ENCODE measurements at places on chromosomes 1 and 21. TPM values are rescaled to one million over a fixed set of nuclear protein-coding genes. Genes with fewer than 3 reads are reported as not detected.

DNA sequence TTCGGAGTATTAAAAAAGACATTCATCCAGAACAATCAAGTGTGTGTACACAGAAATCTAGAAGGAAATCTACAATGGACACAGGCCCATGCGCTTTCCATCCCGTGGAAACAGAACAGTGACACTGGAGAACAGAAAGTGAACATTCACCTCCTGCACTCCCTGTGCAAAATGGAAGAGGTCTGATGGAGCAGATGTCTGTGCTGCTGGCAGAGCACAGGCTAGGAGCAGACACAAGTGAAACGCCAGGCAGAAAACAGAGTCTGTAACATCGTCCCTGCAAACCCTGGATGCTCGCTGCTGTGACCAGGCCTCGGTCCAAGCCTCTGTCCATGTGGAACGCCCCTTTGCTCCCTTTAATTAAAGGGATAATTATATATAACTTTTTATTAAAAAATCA, 36.1 kb downstream of the SLC45A1 start:
- DNase-seq: no peak

The PRAMEF4 gene
- total RNA-seq: not detected

DNA sequence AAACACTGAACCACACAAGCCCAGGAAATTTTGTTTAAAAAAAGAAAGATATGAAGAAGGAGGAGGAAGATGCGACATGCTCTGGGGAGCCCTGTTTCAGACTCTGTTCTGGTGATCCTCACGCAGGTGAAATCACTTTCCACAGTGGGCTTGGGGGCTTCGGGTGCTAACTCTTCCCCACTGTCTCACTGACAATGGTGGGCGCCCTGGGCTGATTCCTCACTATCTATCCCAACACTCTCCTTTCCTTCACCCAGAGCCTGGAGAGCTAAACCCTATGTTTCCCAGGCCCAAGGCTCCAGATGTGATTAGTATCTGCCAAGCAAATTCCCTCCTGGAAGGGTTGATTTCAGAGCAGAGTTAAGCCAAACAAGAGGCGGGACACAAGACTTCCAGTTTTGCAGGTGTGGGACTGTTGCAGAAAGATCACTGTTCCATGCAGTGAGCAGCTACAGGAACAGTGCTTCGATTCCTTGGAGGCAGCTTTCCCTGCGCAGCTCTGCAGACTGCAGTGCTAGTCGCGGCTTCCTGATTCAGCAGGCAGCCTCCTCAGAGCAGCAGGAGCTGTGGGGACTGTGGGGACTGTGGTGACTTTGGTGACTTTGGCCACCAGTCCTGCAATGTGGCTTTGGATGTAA, 168.3 kb downstream of the RHOU start:
- DNase-seq: no peak

The CXADR gene
- total RNA-seq: 73.0 TPM

The SH2D2A gene
- 7.3 TPM for total RNA-seq

DNA sequence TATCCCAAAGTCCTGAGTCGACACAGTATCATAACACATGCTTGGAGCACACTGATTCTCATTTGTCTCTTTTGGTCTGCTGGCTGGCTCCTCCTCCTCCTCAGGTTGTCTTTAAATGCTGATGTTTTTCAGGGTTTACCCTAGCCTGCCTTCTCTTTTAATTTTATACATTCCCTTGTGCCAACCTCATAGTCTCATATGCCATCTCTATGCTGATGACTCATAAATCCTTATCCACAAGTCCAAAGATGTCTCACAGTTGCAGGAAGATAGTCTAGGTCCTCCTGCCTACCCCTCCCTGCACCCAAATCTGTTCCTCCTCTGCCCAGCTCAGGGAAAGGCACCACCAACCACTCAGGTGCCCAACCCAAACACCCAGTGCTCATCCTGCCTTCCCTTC, 108.3 kb downstream of the SIPA1L2 start:
- DNase-seq: no peak

All from upper lobe of left lung (tissue), 6 donors.